Upper lobe of right lung (tissue), 1 donor: ENCODE measurements at places on chromosomes 12 and 14. TPM values are rescaled to one million over a fixed set of nuclear protein-coding genes. Genes with fewer than 3 reads are reported as not detected.

Gene CFAP251
- 2.5 TPM for total RNA-seq

Gene KIF26A
- 5.9 TPM for total RNA-seq

Gene IL26
- total RNA-seq, result not detected

Gene KLRG1
- total RNA-seq, result 3.3 TPM

Gene ZCCHC8
- 21.2 TPM for total RNA-seq

Gene SFSWAP
- 51.2 TPM for total RNA-seq

Gene AKAP6
- total RNA-seq, result 7.7 TPM

Gene PIWIL1
- not detected for total RNA-seq

Gene HOXC6
- 1.4 TPM for total RNA-seq

Gene BCL11B
- 2.4 TPM for total RNA-seq

Gene DPPA3
- not detected for total RNA-seq

Gene PLEKHG7
- not detected for total RNA-seq

Gene CCDC196
- total RNA-seq, result not detected
